ENCODE measurements at places on chromosomes 7 and 10.

GRCh38 chr7:483656-484355, 35.8 kb downstream of the PDGFA start:
- DNase-seq, result no peak

DNA sequence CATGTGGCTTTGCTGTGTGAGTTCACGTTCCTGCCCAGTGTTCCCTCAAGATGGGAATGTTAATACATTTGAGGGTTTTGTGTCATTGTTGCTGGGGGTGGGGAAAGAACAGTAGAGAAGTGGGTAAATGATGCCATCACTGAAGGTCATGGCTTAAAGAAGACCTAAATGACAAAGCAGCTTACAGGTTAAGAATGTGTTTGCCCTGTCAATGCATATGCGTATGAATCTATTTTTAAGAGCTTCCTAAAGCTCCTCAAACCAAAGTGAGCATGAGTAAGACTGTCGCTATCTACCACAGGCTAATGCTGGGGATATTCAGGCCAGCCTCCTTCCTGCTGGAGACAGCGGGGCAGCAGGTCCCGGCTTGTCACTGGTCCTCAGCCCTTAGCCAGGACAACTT, 162.9 kb downstream of the CREB5 start:
- no peak for DNase-seq

DNA sequence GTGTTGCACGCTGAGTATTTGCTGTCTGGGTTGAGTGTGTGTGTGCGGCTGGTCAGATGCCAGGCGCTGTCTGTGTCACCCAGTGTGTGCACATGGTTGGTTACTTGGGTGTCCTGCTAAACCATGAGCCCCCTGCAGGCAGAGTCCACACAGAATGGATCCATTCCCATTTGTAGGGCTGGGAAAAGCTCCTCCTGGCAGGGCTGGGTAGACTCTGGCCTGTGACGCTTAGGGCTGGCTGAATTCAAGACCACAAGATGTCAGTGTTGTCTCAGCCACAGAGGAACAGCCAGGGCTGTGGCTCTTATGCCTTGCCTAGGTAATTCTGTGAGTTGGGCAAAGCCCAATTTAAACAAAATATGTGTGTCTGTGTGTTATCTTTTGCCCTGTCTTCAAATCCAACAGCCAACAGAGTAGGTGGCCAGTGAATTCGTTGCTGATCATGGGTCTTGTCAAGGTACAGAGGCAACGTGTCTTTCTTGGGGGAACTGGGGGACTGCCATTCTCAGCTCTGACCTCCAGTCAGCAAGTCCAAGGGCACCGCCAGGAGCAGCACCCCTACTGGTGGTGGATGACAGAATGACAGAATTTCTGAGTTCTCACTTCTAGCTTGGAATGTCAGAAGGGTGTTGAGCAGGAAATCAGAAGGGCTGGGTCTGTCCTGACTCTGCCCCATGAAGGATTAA, 285.1 kb downstream of the CCSER2 start:
- no peak for DNase-seq

DNA sequence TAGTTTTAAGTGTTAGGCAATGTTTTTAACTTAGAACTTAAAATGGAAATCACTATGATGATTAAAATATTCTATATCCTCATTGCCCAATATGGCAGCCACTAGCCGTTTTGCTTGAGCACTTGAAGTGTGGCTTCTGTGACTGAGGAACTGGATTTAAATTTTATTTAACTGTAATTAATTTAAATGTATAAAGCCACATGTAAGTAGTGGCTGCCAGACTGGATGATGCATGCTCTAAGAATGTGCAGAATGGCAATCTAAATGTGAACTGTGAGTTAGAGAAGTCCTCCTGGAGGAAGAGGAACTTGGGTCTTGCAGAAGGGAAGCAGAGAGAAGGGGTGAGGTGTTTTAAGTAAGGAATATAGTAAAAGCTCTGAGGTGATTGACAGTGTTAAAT, 451.4 kb downstream of the SUGCT start:
- no peak for DNase-seq

DNA sequence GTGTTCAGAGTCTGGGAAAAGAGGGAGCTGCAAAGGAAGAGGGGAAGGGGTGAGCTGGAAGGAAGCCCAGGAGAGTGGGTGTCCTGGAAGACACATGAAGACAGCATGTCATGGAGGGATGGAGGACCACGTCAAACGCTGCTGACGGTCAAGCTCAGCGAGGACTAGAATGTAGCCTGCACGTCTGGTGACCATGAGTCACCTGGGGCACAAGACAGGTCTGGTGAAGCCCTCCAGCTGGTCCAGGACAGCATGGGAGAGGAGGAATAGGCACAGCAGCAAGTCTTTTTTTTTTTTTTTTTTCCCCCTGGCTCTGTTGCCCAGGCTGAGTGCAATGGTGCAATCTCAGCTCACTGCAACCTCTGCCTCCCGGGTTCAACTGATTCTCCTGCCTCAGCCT, 19.6 kb upstream of the AMZ1 start:
- no peak for DNase-seq

- DNase-seq, result peak; percentile 27
Measured at GRCh38 chr7:93921607-93922566, at the start of gene GNG11. TSS of gene GNG11 (plus strand) at chr7:93921735. CDS start at chr7:93922138, 403 bp downstream.

- no peak for DNase-seq
Measured at GRCh38 chr7:120876922-120877321, 19.0 kb upstream of the TSPAN12 start.

GRCh38 chr7:67414858-67415257, 418.2 kb downstream of the TYW1 start:
- DNase-seq, result no peak

- no peak for DNase-seq
Measured at GRCh38 chr10:81040940-81041339, 503.2 kb downstream of the SH2D4B start.

- DNase-seq, result no peak
Measured at GRCh38 chr10:131678171-131678570, 222.6 kb upstream of the PPP2R2D start.

GRCh38 chr10:13536674-13537366, 8.0 kb upstream of the BEND7 start:
- no peak for DNase-seq

DNA sequence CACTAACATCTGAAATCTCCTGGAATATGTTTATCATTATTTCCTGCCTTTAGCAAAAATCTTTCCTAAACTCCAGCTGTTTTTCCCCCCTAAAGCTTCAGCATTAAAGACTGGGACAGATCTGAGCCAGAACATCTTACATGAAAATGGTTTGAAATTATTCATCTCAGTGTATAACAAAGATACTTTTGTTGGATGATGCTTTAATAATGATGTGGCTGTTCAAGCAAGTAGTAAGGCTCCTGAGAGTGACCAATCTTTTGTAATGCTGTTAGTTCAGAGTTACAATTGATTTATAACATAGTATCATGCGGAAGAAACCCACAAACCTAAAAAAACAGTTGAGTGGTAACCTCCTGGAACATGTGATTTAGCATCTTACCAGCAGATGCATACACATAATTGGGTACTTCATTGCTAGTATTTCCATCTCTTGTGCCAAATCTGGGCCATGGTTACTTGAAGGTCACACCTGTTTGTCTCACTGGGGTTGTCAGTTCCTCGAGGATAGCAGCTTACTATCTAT, 1.5 kb downstream of the BZW2 start:
- no peak for DNase-seq

DNA sequence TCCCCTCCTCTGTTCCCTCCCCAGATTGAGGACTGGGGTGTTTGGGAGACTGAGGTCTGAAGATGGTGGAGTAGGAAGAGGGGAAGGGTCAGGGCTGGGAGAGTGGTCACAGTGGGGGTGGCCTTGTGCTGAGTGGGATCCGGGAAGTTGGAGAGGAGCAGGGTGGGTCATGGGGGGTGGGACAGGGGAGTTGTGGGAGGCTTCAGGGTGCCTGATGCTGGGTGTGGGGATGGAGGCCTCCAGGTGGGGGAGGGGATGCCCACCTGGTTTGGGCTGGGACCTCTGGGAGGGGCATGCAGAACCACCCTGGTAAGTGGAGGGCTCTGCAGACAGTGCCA, 2.6 kb downstream of the ZNF775 start:
- DNase-seq, result no peak

DNA sequence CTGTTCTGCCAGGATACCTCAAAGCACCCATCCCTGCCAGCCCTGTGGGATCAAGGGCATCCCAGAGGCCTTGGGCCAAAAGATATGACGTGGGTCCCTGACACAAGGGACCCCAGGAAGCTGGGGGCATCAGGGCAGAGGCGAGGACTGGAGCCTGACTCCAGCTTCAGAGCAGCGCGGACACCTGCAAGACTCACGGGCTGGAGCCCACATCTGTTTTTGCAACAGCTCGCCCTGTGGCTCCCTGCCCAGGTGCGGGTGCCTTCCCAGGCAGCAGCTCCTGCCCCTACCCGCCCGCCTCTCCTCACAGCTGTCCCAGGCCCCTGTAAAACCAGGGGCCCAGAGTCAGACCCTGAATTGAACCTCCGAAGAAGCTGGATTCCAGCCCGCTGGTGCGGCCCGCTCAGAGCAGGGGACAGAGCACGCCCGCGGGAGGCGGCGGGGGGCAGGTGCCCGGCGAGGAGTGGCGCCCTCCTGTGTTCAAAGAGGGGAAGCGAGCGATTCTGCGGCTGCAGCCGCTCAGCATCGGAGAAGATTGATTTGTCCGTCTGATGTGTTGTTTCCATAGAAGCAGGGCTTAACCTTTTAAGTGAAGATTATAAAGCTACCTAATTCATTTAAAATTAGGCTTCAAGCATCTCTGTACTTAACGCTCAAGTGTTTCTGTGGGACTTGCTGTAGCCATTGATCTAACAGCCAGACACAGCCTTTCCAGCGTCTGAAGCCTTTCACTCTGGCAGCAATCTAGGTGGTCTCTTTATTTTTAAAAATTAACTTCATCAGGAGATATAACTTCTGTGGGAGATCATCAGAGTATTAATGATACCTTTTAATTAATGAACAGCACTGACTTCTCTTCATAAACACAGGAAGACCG, 88.4 kb downstream of the BEND7 start:
- peak; percentile 68 for DNase-seq

DNA sequence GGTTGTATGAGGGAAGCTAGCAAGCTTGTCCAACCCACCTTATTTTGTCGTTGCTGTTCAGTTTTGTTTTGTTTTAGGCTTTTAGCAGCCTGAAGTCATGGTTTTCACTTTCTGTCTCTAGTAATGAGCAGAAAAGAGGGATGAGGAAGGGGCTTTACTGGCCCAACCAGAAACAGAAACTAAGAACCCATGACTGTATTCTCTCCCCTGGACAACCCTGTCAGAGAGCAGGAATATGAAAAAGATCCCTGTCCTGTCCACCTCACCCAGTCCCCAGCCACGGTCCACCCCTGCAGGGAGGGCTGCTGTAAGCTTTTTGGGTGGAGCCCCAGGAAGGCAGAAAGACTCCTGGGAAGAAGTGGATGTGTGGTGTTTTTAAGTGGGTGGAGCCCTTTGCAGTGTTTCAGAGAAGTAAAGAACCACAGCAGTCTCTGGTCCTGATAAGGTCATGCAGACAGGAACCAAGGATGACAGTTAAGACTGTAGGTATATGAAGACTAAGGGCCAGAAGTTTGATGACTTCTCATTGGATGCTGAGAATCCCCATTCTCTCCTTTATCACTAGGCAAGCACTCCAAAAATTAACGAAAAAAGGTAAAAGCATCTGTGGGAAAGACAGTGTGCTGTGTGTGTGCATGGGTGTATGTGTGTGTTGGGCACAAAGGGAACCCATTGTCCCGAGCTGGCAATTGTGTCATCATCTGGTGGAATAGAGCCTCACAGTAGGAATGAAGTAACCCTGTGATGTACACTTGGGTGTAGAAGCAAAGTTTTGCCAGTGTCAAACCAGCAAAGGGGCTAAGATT, 13.8 kb downstream of the MRPL32 start:
- DNase-seq, result no peak

GRCh38 chr7:105779856-105780780, 96.3 kb downstream of the ATXN7L1 start:
- DNase-seq, result no peak

- DNase-seq, result no peak
Measured at GRCh38 chr7:31340603-31341002, at the start of gene NEUROD6. TSS of gene NEUROD6 (minus strand) at chr7:31340726. CDS start at chr7:31339268, 1,458 bp downstream.

- DNase-seq, result no peak
Measured at GRCh38 chr7:143252006-143252405, 11.2 kb upstream of the GSTK1 start.

- no peak for DNase-seq
Measured at GRCh38 chr10:103839519-103839871, 15.9 kb downstream of the SH3PXD2A start.

GRCh38 chr7:157347217-157347904, 10.6 kb downstream of the DNAJB6 start:
- no peak for DNase-seq

DNA sequence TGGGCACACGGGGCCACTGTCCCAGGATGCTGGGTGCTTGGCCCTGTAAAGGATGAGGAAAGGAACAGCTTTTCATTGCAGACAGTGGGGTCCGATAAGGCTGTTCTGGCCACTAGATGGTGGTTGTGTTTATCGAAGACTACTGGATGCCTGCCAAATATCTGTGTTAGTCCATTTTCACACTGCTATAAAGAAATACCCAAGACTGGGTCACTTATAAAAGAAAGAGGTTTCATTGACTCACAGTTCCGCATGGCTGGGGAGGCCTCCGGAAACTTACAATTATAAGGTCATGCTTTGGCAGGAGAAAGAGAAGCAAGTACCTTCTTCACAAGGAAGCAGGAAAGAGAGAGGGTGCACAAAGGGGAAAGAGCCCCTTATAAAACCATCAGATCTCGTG, 32.2 kb upstream of the GARS1 start:
- no peak for DNase-seq

GRCh38 chr7:155694851-155695250, 50.4 kb downstream of the RBM33 start:
- DNase-seq, result no peak

GRCh38 chr10:90709727-90710126, 148.1 kb downstream of the HTR7 start:
- DNase-seq, result no peak

- DNase-seq, result no peak
Measured at GRCh38 chr10:1074052-1074747, 18.0 kb downstream of the WDR37 start.

DNA sequence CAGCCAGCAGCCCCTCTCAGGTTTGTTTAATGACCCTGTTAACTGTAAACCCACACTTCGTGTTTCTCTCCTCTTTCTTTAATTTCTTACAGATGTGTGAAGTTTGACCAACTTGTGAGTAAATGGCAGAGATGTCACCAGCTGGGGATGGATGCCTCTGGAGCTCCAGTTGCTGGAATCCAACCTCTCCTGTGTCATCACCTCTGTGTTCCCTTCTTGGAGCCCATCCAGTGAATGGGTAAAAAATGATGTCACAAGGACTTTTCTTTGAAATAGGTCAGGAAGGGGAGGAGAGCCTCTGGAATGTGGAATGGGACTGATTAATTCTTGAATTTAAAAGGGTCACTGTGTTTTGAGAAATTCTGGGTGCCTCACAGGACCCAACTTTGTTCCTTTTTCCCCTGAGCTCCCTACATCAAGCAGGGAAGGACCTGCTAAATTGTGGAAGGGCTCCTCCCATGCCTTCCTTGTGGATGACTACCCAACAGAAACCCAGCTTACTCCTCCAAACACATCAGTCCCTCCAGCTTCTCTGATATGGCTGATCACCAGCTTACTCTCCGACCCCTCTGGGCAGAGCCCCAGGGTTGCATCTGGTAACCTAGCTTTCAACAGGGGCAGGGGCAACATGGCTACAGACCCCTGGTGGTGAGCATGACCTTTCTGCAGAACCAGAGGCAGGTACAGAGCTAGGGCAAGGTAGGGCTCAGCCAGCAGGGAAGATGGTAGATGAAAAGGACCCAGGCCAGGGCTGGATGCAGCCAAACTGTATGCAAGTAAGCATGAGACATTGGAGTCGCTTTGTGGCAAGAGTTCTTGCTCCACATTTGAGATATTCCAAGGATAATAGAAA, 67.5 kb downstream of the STRA8 start:
- no peak for DNase-seq

- no peak for DNase-seq
Measured at GRCh38 chr7:149277871-149278270, 15.9 kb downstream of the ZNF783 start.

GRCh38 chr10:18583575-18584270, 67.7 kb downstream of the NSUN6 start:
- DNase-seq, result no peak
